Activated CD8-positive, alpha-beta memory T cell treated with anti-CD3 and anti-CD28 coated beads for 1 hour (primary cell): ENCODE measurements at places on chromosomes 6 and 20.

DNA sequence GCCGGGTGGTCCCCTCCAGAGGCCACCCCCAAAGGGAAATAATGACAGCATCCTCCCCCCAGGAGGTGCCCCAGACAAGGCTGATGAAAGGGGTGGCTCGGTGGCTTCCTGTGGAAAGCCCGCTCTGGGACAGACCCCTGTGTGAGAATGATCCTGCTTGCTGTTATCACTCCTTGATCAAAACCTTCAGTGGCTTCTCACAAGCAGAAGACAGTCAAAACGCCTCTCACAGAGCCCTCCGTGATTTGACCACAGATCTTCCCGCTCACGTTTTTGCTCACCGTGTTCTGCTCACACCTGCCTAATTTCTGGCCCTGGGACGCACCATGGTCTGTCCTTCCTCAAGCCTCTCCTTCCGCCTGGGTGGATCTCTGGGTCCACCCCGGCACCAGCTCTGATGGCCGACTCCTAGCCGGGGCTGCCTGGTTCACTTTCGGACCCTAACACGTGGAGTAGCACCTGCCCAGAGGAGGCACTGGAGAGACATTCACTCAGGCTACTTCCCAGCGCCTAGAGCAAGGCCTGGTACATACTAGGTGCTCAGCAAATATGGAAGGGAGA is 210.4 kb downstream of the ANKRD60 start:
- DNase-seq = no peak

GRCh38 chr6:6676910-6677441 is 88.5 kb downstream of the LY86 start:
- DNase-seq = peak; percentile 49

- DNase-seq = no peak
Measured at GRCh38 chr6:41683273-41683522, 44.9 kb downstream of the MDFI start.

GRCh38 chr6:127247114-127248096 is 19.3 kb upstream of the RNF146 start:
- DNase-seq = no peak

DNA sequence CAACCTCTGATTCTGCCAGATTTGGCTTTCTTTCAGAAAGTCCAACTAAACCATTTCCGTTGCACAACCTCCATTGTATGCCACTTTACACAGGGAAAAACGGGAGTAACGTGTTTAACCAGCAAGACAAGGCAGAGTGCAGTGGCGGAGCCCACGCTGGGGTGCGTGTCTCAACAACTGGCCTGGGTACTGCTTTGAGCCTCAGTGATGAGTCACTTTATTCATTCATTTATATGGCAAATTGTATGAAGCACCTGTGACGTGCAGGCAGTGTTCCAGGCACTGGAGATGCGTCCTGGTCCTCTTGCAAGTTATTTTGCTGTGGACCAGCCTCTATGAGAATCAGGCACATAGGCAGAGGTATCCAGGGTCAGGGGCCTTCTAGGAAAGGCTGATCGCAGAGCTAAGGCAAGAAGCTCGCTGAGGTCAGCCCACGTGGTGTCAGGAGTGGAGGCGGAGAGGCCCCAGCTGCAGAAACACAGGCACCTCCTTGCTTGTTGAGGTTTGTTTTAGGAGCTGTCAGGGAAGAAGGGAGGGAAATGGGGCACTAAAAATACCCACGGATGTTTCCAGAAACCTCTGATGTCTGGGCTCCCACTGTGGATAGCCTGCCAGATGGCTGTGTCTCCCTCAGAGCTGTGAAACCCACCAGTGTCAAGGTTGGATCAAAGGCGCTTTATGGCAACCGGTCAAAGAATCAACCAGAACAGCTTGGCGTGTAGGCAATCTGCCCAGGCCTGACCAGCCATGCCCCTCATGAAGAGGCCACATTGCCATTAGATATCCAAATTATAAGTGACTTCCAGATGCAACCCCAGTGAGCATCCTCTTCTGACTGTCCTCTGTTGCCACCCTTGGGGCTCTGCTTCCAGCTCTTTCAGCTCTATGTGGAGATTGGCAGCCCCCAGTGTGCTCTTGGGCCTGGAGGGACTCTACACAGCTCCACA is 157.2 kb downstream of the CD83 start:
- DNase-seq = no peak

DNA sequence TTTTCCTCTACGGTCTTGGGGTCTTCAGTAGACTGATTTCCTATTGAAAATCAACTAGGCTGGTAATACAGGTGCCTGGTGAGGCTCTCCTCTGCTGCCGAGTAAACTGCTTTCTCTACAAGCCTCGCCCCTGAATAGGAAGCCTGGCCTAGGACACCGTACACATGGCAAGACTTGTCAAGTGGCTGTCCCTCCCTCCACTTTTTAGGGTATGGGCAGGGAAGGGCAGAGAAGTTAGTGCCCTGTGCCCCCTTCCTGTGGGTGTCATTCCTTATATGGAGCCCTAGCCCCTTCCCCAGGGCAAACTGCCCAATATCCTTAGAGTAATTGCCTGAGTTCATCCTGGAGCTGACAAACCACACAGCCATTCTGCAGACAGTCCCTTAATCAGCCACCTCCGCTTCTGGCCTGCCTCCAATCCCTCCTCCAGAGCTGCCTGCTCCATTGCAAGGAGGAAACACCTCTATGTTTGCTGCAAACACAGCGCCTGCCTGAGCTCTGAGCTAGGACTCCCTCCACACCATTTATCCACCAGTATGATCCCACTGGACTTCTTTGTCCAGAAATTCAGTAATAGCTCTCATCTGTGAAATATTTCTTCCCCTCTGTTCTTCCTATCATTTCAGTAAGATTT is 93.1 kb downstream of the CHD6 start:
- DNase-seq = no peak

GRCh38 chr6:88852775-88853174 is 110.6 kb downstream of the RNGTT start:
- DNase-seq = no peak

DNA sequence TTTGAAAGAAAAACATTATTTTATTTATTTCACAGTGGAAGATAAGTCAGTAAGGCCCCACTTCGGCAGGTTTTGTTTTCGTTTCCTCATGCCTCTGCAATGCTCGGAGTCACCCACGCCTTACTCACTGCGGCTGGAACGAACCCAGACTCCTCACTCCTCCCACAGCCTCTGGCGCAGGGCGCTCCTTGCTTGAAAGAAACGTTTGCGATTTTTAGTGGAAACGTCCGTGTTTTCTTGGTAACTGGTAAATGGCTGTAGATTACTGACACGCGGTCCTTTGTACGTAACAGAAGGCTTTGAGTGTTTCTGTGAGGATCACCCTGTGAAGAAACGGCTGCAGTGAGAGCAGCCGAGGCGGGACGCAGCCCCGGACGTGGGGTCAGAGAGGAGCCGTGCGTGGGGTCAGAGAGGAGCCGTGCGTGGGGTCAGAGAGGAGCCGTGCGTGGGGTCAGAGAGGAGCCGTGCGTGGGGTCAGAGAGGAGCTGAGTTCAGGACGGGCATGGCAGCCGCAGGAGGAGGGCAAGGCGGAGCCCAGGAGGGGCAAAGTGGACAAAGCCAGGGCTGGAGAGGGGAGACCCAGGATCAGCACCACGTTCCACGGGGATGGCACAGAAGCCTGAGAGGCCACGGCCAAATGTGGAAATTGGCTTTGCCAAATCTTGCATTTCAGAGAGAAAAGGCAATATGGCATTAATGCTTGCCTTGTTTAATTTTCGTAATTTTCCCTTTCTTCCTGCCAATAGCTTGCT is 198.6 kb upstream of the THBS2 start:
- DNase-seq = no peak

GRCh38 chr6:84251891-84252539 is 24.6 kb upstream of the CEP162 start:
- no peak for DNase-seq

GRCh38 chr6:37633581-37634237 is 64.0 kb downstream of the MDGA1 start:
- no peak for DNase-seq

- DNase-seq = no peak
Measured at GRCh38 chr6:106169517-106169916, 83.4 kb downstream of the PRDM1 start.

DNA sequence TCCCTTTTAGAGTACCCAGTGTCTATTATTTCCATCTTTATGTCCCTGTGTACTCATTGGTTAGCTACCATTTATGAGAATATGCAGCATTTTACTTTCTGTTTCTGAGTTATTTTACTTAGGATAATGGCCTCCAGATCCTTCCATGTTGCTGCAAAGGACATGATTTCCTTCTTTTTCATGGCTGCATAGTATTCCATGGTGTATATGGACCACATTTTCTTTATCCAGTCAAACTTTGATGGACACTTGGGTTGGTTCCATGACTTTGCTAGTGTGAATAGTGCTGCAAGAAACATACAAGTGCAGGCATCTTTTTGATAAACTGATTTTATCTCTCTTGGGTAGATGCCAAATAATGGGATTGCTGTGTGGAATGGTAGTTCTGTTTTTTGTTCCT is 55.4 kb downstream of the ZBTB2 start:
- DNase-seq = no peak

DNA sequence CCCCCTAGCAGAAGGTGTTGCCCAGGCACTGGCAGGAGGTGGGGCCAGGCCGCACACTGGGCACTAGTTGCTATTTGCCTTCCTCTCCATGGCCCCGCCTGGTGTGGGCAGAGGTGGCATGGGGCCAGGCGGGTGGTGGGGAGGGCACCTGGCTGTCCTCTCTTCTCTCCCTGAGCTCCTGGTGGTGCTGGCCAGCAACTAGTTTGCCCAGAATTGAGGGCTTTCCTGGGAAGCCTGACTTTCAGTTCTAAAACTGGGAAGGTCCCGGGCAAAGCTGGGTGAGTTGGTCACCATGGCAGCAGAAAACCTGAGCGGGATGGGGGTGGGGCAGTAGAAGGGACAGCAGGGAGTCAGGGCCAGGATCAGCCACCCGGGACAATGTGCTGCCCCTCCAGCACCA is 48.2 kb downstream of the RBM38 start:
- DNase-seq = no peak

- DNase-seq = no peak
Measured at GRCh38 chr6:106099235-106099537, 13.1 kb downstream of the PRDM1 start.

DNA sequence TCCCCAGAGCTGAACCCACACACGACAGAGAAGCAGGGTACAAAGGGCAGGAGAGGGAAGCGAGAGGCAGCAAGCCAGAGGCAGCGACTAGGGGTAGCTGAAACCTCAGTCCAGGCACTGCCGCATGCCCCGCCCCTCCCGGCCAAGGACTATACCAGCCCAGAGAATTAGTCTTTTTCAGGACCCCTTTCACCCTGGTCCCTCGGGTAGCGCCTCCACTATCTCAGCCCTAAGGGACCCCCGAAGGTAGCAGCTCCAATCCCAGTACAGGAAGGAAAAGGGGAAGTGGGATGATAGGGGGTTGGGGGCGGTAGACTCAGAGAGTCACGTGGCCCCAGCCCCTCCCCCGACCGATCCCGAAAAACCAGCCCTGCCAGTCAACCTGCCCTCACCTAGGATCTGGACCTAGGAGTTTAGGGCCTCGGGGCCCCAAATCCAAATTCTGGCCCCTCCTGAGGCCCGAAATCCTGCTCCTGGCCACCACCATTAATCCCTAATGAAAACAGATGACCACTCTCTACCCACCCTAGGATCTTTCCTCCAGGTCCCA is 1.3 kb downstream of the RGL2 start:
- no peak for DNase-seq

- no peak for DNase-seq
Measured at GRCh38 chr6:14022673-14023072, 94.9 kb upstream of the CD83 start.

DNA sequence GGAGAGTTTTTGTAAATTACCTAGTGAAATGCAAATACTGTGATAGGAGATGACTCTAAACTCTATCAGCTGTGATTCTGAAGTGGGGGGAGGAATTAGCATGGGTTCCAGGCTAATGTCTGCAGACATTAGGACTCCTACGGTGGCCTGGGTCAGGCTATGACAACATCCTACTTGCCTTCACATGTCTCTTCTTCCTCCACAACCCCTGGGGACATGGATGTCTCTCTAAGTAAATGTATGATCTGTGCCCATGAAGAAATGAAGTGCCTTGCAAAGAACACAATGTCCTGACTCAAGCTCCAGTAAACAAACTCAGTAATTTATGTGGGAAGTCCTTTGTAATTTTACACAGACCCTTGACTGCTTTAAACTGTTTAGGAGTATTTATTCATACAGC is 165.8 kb upstream of the EEF1E1 start:
- DNase-seq = no peak

- DNase-seq = no peak
Measured at GRCh38 chr6:52672412-52673025, 1.6 kb downstream of the TMEM14A start.

DNA sequence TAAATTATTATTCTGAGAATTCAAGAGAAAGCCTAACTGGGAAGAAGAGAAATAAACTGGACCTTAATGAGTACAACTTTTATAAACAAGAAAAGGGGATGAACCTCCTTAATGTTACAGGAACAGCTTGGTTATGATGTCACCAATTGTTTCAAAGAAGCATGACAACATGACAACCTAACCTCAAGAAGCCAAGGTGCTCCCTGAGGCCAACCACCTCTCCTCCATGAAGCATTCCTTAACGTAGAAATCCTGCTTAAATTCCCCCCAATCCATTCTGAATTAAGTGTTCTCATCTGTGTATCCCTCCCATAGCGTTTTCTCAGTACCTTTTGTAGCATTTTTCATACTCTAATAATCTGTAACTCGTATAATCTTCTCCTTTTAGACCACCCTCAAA is 1.7 kb downstream of the HBS1L start:
- no peak for DNase-seq

DNA sequence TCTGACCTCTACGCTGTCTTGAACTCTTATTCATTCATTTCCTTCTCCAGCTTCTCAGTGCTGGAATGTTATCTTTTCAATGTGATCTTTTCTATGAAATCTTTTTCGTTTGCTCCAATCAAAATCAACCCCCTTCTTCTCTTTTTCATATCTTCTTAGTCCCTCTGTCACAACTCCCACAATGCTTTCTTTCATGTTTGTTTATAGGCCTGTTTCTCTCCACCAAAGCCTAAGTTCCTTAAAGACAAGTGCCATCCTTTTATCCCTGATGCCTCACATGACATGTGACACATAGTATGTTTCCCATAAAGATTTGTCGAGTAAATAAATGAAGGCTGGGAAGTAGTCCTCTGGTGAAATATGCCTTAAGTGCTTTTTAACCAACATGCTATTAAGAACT is 38.1 kb downstream of the CRYBG1 start:
- DNase-seq = no peak

GRCh38 chr20:3340443-3340842 is 67.0 kb downstream of the DNAAF9 start:
- DNase-seq = no peak

- no peak for DNase-seq
Measured at GRCh38 chr20:40958598-40958997, 70.0 kb upstream of the TOP1 start.

DNA sequence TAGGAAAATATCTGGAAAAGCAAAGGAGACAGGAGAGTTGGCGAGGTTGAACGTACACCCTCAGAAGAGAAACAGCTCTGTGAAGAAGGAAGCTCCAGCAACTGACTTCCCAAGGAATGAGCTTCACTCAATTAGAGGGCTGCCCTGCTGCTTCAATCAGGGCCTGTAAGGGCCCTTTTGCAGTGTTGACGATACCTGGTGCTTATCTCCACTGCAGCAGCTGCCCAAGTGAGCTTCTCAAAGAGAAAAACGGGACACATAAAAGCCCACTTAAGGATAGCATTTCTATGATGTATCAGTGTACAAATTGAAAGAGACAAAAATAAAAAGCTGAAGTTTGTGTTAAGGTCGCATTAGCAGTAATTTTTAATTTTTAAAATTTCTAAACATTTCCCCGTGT is 16.4 kb downstream of the SEC63 start:
- DNase-seq = no peak
